ENCODE measurements at places on chromosomes 2 and 18. TPM values are rescaled to one million over a fixed set of nuclear protein-coding genes. Genes with fewer than 3 reads are reported as not detected.

Gene ST8SIA3
- total RNA-seq, result not detected

Gene TYMS
- total RNA-seq, result 13.7 TPM

Gene C2orf80
- not detected for total RNA-seq

Gene GKN2
- not detected for total RNA-seq

Gene SMC6
- total RNA-seq, result 10.5 TPM

Gene SERPINB11
- total RNA-seq, result not detected

Gene ASPRV1
- not detected for total RNA-seq

Gene OTOS
- not detected for total RNA-seq

Gene ZNF521
- total RNA-seq, result 1.8 TPM

Gene CRYBA2
- total RNA-seq, result not detected

Gene GNLY
- total RNA-seq, result not detected

Gene SGO2
- total RNA-seq, result 4.5 TPM

Gene FOXI3
- total RNA-seq, result not detected

Gene REG3G
- total RNA-seq, result not detected

Gene SLC30A3
- not detected for total RNA-seq

Gene PLGLB2
- total RNA-seq, result not detected

Gene FLACC1
- total RNA-seq, result 1.4 TPM

Gene GALR1
- total RNA-seq, result not detected

Gene UNC80
- total RNA-seq, result not detected

Gene CCDC74A
- 2.8 TPM for total RNA-seq

Gene ASB18
- total RNA-seq, result not detected

Gene SYT4
- not detected for total RNA-seq

Gene RSAD2
- total RNA-seq, result not detected

Gene SAG
- not detected for total RNA-seq

Gene STPG4
- total RNA-seq, result not detected

Gene TRPM8
- total RNA-seq, result not detected

Gene SLC8A1
- 6.5 TPM for total RNA-seq

Gene NXPH2
- total RNA-seq, result not detected

Gene REV1
- total RNA-seq, result 7.6 TPM

Gene CFAP65
- not detected for total RNA-seq

Gene TNFAIP6
- 49.1 TPM for total RNA-seq

Gene UPP2
- total RNA-seq, result not detected

Gene NEUROD1
- total RNA-seq, result not detected

Gene CNNM4
- total RNA-seq, result 2.0 TPM

Gene EML6
- total RNA-seq, result under 0.01 TPM

Gene SLC38A11
- not detected for total RNA-seq

Gene FOSL2
- total RNA-seq, result 78.5 TPM

Gene ACSL3
- total RNA-seq, result 94.6 TPM

Gene CNTNAP5
- total RNA-seq, result not detected

Gene ZAP70
- total RNA-seq, result not detected

Measured in cardiac atrium fibroblast (primary cell).